ENCODE measurements at places on chromosomes 1 and 21. TPM values are rescaled to one million over a fixed set of nuclear protein-coding genes. Genes with fewer than 3 reads are reported as not detected.

LMO4 gene
- total RNA-seq = 17.7 TPM

F13B gene
- 42.2 TPM for total RNA-seq

NHLH1 gene
- total RNA-seq = 0.10 TPM

TEKT2 gene
- not detected for total RNA-seq

TMPRSS2 gene
- total RNA-seq = 21.5 TPM

AKT3 gene
- 7.5 TPM for total RNA-seq

AKR7A3 gene
- 111 TPM for total RNA-seq

FCRL4 gene
- total RNA-seq = not detected

OVAAL gene
- total RNA-seq = not detected

GBP7 gene
- total RNA-seq = 22.9 TPM

KIAA1614 gene
- total RNA-seq = 0.13 TPM

ARHGAP29 gene
- total RNA-seq = 20.3 TPM
